ENCODE measurements at places on chromosomes 5 and 9.

- DNase-seq, result no peak
Observed at GRCh38 chr5:88092358-88092757, 176.3 kb downstream of the TMEM161B start.

DNA sequence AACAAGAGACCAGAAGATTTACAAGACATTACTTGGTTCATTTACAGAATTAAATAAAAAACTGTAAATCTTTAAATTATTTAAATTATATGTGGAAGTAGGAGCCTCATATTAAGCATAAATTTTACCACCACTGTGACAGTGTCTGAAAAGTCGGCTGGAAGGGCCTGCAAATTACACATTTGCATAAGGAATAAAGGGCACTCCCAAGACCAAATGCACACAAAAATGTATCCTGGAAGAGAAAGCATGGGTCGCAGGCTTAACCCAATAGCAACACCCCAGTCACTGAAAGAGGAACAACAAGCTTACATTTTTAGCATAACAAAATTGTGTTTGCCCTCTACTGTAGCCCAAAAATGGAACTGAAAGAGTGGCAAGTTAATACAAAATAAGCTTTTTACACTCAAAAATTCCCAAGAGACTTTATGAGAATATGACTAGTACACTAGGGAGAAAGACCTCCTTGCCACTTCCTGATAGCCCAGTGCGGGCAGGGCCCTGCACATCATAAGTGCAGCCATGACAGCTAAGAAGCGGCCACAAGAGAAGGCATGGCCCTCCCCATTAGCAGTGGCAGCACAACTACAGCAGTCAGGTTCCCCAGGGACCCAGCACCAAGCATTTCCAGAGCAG is 482.0 kb downstream of the DTWD2 start:
- DNase-seq, result no peak

GRCh38 chr5:179550511-179551342 is at the start of gene RUFY1:
TSS of gene RUFY1 (plus strand) at chr5:179550554. CDS start at chr5:179550570, 16 bp downstream.
- DNase-seq, result peak; percentile 83

GRCh38 chr9:106922026-106922425 is 59.1 kb downstream of the ZNF462 start:
- DNase-seq, result no peak

DNA sequence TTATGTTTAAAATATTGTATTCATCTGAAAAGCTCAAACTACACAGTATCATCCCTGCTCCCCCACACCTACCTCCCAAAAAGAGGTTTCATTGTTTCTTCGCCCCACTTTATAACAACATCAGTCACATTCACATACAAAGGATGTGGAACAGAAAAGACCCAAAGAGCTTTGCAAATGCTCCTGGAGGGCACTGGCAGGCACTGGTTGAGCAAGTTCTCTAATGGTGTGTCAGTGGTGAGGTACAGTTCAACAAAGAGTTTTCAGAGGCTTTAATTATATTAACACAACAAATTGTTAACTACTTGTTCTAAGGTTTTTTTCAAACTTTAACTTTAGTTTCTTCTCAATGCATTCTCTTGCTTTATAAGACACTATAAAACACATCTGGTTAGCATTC is 54.1 kb upstream of the ECM2 start:
- DNase-seq, result no peak

GRCh38 chr5:123207852-123208251 is 118.8 kb downstream of the PRDM6 start:
- DNase-seq, result no peak
